B cell (primary cell): ENCODE measurements at places on chromosomes 6 and 20. TPM values are rescaled to one million over a fixed set of nuclear protein-coding genes. Genes with fewer than 3 reads are reported as not detected.

DNA sequence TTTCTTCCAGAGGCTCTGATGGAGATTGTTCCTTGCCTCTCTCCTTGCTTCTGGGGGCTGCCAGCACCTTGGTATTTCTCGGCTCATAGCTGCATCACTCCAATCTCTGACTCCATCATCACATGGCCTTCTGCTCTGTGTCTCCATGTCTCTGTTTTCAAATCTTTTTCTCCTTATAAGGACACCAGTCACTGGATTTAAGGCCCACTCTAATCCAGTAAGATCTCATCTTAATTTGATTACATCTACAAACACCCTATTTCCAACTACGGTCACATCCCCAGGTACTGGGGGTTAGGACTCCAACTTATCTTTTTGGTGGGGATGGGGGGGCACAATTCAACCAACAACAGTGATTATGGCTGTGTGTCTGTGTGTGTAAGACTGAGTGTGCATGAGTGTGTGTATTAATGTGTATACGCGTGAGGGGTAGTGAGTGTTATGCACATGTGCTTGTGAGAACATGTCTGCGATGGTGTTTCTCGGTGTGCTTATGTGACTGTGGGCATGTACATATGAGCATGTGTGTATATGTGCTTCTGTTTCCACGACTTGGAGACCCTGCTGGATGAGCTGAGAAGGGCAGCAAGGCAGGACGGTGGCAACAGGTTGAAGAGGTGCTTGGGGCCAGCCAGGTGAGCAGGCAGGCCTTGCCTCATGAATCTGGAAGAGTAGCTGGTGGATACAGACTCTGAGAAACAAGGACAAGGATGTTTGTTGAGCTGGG, 130.5 kb downstream of the MRPL14 start:
- no peak for DNase-seq

DNA sequence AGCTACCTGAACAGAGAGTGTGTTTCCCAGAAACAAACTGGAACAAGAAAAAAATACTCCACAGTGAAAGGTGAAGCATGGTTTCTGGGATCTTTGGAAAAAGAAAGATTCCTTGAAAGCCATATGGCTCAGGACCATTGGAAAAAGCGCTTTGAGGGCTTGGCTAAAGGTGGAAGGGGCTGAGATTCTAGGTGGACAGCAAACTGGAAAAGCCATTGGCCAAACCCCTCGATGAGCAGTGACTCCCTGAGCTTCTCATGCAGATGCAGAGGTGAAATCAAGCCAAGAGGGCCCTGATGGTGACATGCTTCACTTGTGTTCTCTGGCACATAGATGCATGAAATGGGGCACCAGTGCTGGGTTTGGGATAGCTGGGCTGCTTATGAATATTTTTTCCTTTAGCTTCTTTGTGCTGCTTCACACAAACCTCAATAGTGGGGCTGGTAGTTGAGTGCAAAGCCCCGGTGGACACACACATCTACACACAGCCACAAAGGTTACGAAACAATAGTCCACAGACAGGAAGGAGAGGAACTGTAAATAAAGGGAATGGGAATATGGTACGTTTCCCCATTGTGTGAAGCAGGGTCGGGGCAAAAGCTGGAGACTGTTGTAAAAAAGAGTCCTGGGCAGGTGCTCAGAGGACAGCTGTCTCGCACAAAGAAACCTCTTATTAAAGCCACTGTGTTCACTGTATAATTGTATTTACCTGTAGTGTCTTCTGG, 117.8 kb downstream of the FOXA2 start:
- no peak for DNase-seq

- DNase-seq = no peak
Observed at GRCh38 chr20:10115021-10115420, 80.2 kb downstream of the ANKEF1 start.

GRCh38 chr6:75418233-75418632, 75.4 kb downstream of the FILIP1 start:
- DNase-seq = no peak

DNA sequence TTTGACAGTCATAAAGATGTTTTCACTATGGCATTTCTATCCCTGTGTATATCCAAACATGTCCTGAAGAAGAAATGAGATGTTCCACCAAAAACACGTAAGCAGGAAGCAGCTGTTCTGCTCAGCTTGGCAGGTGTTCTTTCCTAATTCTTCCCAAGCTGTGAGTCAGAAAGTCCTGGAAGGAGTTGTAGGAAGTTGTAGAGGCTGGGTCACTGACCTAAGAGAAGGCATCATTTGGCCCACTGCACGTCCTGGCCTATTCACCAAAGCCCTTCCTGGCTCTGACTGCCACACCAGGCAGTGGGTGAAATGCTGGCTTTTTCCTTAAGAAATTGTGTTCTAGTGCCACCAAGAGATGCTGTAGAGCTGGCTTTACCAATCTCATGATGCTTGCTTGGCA, 40.3 kb downstream of the STX11 start:
- no peak for DNase-seq

DNA sequence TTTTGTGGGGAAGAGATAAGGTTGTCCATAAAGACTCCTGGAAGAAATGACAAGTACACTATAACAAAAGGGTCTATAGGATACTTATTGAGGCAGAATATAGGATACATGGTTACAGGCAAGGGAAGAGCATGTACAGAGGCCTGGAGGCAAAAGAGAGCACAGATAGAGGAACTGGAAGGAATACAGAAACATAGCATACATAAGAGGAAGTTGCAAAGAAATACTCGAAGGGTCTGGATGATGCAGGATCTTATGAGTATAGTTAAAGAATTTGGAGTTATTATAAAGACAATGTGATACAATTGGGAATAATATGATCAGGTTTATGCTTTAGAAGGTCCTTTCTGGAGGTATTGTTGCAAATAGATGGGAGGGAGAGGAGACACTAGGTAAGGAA, 592.7 kb upstream of the POU3F2 start:
- DNase-seq = no peak

GRCh38 chr6:119096721-119097565, 18.5 kb upstream of the FAM184A start:
- DNase-seq = no peak

GRCh38 chr6:170176898-170177771, 113.7 kb downstream of the DLL1 start:
- DNase-seq = no peak

GRCh38 chr20:59223182-59223601, 59.6 kb downstream of the ZNF831 start:
- DNase-seq = no peak

DNA sequence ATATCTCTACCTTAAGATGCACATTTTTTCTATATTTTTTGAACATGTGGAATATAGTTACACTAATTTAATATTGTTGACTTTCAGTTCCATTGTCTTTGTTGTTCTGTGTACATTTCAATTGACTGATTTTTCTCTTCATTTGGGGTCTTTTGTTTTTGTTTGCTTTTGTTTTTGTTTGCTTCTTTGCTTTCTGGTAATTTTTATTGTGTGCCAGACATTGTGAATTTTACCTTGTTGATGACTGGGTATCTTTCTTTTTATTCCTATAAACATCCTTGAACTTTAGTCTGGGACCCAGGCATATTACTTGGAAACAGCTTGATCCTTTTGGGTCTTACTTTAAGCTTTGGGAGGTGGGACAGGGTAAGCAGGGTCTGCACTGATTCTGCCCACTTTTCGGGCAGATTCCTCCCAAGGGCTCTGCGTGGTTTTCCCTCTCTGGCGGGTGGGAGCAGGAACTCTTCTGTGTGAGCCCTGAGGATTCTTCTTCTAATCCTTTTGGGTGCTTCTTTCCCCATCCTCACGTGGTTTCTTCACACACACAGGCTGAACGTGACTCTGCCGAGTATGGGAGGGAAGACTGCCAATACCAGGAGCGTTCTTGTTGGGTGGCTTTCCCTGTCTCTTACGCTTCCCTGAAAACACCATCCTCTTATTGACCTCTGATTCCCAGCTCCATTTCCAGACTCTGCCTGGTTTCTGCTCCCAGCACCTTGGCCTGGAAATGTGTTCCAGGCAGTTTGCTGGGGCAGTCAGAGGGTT, 200.5 kb downstream of the ARID1B start:
- no peak for DNase-seq

DNA sequence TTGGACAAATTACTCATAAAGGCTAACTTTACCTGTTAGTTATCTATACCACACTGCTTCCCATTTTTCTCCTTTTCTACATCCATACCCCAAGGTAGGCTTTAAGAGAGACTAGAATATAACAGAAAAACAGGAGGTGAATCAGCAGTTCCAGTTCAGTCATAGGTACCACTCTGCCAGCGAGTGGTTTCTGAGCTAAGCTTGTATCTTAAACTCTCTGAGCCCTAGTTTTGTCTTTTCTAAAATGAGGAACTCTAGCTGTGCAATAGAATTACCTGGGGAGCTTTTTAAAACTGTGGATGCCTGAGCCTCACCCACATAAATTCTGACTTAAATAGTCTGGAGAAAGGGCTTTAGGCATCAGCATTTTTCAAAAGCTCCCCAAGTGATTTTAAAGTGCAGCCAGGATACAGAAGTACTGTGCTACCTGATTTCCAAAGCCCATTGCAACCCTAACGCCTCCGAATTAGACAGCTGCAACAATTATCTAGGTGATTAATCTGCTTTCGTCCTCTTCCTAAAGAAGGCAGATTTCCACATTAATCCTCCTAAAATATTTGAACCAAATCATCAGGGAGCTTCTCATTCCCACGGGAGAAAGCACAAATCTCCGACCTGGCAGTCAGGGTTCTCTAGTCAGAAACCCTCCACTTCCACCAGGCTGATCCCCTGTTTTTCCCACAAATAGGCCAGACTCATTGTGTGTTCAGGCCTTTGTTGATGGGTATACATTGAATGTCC, 37.4 kb upstream of the RPL7L1 start:
- no peak for DNase-seq

DNA sequence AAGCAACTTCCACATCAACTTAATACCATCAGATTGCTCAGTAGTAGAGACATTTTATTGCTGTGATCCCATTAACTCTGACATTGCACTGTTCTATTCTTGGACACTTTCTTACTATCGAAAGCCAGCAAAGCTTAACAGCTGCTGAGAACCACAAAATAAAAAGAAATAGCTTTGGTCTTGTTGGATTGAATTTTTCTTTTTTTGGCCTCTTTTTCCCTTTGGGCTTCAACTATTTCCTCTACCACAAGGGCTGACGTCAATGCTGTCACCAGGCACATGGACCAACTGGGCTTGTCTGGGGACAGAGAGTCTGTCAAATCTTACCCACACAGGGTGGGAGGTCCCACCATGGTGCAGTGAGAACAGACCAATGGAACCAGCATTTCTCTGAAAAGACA, 63.4 kb upstream of the ENPP5 start:
- DNase-seq = no peak

- no peak for DNase-seq
Observed at GRCh38 chr6:83511266-83511665, 1.1 kb upstream of the PRSS35 start.

GRCh38 chr20:34037121-34037520, 43.4 kb downstream of the RALY start:
- DNase-seq = no peak

- DNase-seq = no peak
Observed at GRCh38 chr6:80165143-80165542, 58.7 kb downstream of the BCKDHB start.

- no peak for DNase-seq
Observed at GRCh38 chr6:168419569-168419968, 21.4 kb upstream of the SMOC2 start.

DNA sequence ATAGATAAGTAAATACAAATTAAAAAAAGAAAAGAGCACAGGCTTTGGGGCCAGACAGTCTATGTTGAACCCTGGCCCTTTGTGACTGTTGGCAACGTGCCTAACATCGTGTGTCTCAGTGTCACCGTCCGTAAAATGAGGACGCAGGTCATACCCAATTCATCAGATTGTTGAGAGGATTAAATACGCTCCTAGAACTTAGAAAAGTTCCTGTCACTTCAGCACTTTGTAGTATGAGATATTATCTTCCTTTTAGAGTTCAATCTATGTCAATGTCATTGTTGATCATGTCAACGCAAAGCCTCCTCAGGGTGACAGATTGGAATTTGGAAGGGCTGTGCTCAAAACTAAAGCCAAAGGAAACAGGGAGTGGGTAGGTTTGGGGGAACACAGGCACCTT, 21.7 kb downstream of the SERPINB1 start:
- no peak for DNase-seq

- no peak for DNase-seq
Observed at GRCh38 chr6:123901436-123901835, 97.8 kb downstream of the NKAIN2 start.

- no peak for DNase-seq
Observed at GRCh38 chr20:18650224-18650623, 62.4 kb downstream of the DTD1 start.

DNA sequence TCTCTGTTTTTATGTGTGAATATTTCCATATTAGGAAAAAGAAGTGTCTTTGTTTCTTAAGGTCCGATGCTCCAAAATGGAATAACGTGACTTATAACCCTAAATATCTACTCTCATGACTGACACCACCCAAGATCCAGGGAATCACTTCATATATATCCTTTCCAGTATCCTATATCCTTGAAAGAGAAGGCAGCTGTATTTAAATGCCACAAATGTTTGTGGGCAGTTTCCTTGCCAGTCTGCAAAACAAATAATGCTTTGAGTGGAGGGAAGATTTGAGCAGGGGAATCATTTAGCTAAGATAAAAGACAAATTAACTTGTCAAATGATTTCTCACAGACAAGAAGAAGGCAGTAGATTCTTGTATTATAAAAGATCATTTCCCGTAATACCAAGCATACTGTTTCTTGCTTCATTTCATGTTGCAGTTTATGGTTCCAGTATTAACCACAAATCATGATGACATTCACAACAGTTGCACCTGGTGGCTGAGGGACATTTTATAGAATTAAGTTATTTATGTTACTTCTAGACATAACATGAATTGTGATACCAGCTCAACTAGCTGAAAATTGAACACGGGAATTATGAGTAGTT, 30.0 kb upstream of the FABP7 start:
- DNase-seq = no peak

DNA sequence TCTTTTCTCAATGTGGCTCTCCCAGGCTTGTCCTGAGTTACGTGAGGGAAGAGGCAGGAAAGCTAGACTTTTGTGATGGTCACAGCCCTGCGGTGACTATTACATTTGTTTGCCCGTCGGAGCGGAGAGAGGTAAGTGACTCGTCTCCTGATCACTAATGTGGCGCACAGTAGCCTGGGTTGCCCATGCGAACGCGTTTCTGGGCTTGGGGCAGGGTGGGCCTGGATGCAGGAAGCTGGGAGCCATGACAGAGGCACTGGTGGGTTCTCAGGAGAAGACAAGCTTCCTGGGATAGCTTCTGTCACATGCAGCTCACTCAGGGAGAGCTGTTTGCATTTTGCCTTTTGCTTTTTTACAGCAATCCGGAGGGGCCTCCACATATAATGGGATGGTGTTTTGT, 60.6 kb downstream of the IGF2R start:
- no peak for DNase-seq

Gene GSTA2
- total RNA-seq = not detected in 2 replicates

Gene PBOV1
- not detected in 2 replicates for total RNA-seq

Gene KCNQ2
- total RNA-seq = 0.12 and 0.49 TPM in 2 replicates

Gene CYP24A1
- not detected in 2 replicates for total RNA-seq

Gene PARD6B
- 6.0 and 10.1 TPM in 2 replicates for total RNA-seq

Gene ARMH2
- 5.0 and 6.4 TPM in 2 replicates for total RNA-seq

Gene POM121L2
- not detected in 2 replicates for total RNA-seq

Gene EDN1
- 2.1 and 2.6 TPM in 2 replicates for total RNA-seq
